ENCODE measurements at places on chromosomes 6 and 20. TPM values are rescaled to one million over a fixed set of nuclear protein-coding genes. Genes with fewer than 3 reads are reported as not detected.

DNA sequence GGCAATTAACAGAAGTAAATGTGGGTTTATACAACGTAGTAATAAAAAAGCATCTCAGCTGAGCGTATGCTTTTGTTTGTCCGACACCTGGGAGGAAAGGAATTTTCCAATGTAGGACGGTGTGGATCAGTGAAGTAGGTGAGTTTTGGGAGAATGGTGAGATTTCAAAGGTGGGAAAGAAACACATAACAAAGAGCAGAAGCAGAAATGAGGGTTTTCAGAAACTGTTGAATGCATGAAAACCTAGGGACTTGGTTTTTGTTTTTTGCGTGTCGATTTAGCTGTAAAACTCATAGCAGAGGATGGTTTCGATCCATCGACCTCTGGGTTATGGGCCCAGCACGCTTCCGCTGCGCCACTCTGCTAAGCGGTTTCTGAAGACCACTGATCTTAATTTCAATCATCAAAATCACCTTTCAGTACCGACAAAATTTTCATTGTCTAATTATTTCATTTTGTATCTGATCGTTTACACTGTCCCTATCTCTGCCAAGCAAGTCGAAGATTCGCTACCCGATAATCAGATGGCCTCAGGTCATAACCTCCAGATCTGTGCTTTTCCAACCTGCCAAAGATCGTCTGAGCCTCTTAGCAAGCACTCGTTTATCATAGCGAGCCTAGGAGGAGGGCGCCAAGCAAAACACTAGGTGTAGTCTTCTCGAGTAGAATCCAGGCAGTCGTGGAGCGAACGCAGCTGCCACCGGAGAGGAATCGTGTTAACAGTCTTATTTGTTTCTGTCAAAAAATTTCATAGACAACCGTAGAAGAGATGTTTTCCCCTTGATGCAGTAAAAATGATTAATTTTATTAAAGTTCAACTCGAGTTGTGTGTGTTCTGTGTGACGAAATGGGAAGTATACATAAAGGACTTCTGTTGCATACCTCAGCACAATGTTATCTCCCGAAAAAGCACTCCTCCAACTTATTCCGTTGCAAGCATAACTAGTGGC is 20.9 kb upstream of the POM121L2 start:
- no peak overlapping the region for H3K27ac ChIP-seq
- no peaks in the 10 kb centered on the region for H3K36me3 ChIP-seq
- no peaks in the 10 kb centered on the region for H3K4me1 ChIP-seq
- H3K27me3 ChIP-seq: no peaks in the 10 kb centered on the region

DNA sequence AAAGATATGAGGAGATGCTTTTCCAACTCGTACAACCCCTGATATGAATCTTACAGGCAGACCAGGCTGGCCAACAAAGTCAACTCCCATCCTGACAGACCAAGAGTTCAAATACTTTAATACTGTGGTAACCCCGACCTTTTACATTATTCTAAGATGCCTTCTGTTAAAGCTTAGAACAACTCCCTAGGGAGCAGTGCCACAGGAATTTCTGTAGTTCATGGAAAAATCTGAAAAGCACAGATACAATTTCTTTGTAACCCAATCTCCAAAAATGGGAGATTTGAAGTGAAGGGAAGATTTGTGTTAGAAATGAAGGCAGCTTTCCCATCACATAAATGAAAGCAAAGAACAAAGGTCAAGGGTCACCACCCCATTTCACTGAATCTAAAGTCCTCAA is 151.3 kb upstream of the BEND6 start:
- H3K4me3 ChIP-seq: no peak overlapping the region
- peaks cover 4% of the 10 kb centered on the region for H3K4me1 ChIP-seq
- no peaks in the 10 kb centered on the region for H3K27me3 ChIP-seq
- no peaks in the 10 kb centered on the region for H3K36me3 ChIP-seq

DNA sequence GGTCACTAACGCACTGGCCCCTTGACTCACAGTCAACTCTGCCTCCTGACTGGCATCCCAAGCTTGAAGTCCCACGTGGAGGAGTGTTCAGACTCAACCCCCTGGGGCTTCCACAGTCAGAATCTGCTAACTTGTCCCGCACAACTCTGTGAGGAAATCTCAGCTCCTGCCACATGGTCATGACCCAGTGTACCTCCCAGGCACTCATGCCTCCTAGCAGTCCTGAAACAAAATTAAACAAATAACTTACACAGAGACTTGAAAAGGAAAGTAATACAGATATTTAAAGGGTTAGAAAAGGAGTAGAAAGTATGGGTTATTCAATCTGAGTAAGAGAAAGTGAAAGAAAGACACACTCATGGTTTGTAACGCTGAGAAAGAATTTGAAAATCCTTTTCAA is 134.9 kb downstream of the GMDS start:
- no peak overlapping the region for H3K27ac ChIP-seq
- no peaks in the 10 kb centered on the region for H3K27me3 ChIP-seq

FOXC1 gene
- 5.8 TPM for total RNA-seq
